Mesothelial cell of epicardium (in vitro differentiated cells): ENCODE measurements at places on chromosomes 13 and 19.

DNA sequence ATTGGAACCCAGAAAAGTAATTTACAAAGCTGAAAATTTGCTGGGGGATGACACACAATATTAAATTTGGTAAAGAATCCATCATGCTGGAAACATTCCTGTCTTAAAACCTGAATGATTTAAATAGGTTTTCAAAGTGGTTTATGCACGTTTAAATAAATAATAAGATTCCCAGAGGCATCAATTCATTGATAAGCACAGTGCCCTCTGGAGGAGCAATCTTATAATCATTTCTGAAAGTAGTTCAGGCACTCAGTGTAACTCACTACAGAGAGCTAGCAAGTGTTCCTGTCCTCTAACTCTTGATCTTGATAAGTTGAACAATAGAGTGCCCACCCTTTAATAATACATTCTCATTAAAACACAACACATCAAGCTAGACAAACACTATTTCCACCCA lies 43.5 kb upstream of the SHISA2 start:
- no peak for DNase-seq
- H3K4me1 ChIP-seq, result no peaks in the 10 kb centered on the region
- peaks cover 9% of the 10 kb centered on the region for H3K27me3 ChIP-seq

DNA sequence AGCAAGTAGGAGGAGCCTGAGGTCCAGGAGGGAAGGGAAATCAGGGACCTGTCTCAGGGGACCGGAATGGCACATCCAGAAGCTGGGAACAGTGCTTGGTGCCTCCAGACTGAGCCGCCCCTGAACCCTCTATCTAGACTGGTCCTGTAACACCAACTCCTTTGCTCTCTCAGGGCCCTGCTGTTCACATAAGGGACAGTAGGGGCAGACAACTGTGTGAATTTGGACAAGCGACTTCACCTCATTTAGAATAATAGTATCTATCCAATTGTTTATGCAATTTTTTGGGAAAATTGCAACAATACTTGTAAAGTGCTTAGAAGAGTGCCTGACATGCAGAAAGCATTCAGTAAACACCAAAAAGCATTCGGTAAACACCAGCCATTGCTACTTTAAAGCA lies 14.0 kb downstream of the SYMPK start:
- no peak overlapping the region for H3K4me3 ChIP-seq
- no peak overlapping the region for H3K27ac ChIP-seq
- no peak for DNase-seq
- peaks cover 44% of the 10 kb centered on the region for H3K36me3 ChIP-seq
- no peaks in the 10 kb centered on the region for H3K27me3 ChIP-seq
- H3K4me1 ChIP-seq, result no peaks in the 10 kb centered on the region

DNA sequence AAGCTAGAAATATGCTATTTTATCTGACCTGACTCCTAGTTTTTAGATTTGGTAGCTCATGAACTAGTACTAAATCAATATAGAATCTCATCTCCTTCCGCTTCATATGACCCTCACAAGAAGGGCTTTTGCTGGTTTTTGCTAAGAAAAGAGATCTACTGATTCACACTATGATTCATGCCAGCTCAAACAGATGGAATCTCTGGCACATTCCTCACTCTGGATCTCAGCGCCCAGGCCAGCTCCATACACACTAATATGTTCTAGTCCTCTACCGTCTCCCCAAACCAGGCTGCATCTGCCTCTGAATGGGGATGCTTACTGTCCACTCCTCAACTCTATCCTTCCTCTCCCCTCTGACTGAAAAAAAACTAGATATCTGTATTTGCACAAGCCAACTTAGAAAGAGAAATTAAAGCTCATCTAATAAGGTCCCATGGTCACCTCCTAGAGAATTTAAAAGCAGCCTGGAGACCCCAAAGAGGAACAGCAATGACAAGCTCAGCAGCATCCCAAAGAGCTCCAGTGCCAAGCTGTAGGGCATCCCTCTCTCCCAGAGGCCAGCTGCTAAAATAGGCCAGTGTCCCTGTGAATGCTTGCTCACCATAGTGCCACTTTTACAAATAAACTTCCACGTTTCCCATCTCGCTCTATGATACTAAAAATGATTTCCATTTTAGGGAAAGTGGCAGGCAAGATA lies 74.9 kb downstream of the LHFPL6 start:
- peaks cover 4% of the 10 kb centered on the region for H3K4me1 ChIP-seq
- no peak overlapping the region for H3K4me3 ChIP-seq
- peaks cover 1% of the 10 kb centered on the region for H3K36me3 ChIP-seq
- DNase-seq, result no peak

DNA sequence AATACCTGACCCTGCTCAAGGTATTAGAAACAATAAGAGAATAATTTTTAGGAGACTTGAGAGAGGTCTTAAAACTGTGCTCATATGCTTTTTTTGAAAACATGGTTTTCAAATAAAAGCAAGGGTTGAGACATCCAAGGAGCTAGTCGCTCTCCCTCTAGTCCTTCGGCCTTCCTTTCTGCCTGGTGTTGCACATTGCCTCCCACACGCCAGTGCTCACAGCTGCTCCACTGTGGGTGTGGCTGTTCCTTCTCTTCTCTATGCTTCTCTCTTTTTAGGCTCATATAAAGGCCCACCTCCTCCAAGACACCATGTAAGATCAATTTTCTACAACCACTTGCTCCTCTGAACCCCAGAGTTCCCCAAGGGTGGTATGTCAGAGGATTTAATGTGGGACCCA lies 352.6 kb downstream of the ENOX1 start:
- peaks cover 7% of the 10 kb centered on the region for H3K4me1 ChIP-seq
- H3K27me3 ChIP-seq, result no peaks in the 10 kb centered on the region
- no peak overlapping the region for H3K4me3 ChIP-seq
- no peaks in the 10 kb centered on the region for H3K36me3 ChIP-seq
- no peak for DNase-seq

- H3K36me3 ChIP-seq, result peaks cover 4% of the 10 kb centered on the region
- DNase-seq, result no peak
- no peak overlapping the region for H3K4me3 ChIP-seq
- H3K27me3 ChIP-seq, result no peaks in the 10 kb centered on the region
Observed at GRCh38 chr13:79171141-79172061, 234.7 kb downstream of the RBM26 start.

DNA sequence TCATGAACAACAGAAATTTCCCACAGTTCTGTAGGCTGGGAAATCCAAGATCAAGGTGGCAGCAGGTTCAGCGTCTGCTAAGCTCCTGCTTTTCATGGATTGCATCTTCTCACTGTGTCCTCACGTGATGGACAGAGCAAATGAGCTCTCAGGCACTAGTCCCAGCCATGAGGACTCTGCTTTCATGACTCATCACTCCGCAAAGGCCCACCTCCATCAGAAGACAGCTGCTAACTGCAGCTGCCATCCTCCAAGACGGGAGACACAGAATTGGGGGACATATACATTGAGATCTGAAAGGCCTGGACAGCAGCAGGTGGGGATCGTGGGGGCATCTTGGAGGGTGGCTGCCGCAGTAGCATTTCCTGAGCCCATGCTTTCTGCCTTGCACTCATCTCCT lies 44.4 kb upstream of the SPATA13 start:
- H3K36me3 ChIP-seq, result no peaks in the 10 kb centered on the region
- H3K27me3 ChIP-seq, result peaks cover 7% of the 10 kb centered on the region
- no peak for DNase-seq
- no peak overlapping the region for H3K4me3 ChIP-seq
- H3K27ac ChIP-seq, result no peak overlapping the region

GRCh38 chr19:23762884-23763711 lies 4.4 kb upstream of the ZNF681 start:
- H3K4me3 ChIP-seq, result peak overlapping the region; percentile 94
- peak; percentile 76 for DNase-seq

DNA sequence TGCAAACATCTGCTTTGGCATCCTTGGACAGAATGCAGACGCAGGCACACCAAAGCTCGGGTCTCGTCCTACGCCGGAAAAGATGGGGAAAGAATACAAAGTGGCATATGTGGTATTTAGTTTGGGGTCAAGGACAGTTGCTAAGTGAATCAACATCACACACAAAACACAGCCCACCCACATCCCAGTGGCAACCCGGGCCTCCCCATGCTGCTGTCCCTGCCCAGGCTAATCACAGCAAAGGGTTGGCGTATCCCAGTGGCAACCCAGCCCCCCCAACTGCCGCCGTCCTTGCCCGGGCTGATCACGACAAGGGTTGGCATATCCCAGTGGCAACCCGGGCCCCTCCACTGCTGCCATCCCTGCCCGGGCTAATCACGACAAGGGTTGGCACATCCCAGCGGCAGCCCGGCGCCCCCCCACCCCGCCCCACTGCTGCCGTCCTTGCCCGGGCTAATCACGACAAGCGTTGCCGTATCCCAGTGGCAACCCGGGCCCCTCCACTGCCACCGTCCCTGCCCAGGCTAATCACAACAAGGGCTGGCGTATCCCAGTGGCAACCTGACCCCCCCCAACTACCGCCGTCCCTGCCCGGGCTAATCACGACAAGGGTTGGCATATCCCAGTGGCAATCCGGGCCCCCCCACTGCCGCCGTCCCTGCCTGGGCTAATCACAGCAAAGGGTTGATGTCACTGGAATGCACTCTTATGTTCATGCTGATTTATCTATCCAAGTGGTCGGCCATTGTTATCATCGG lies 167.8 kb upstream of the SOX1 start:
- H3K27ac ChIP-seq, result no peak overlapping the region
- no peaks in the 10 kb centered on the region for H3K4me1 ChIP-seq
- no peak overlapping the region for H3K4me3 ChIP-seq
- no peak for DNase-seq
- H3K27me3 ChIP-seq, result peaks cover 70% of the 10 kb centered on the region

- no peak for DNase-seq
- H3K27ac ChIP-seq, result no peak overlapping the region
- H3K4me3 ChIP-seq, result no peak overlapping the region
- peaks cover 4% of the 10 kb centered on the region for H3K36me3 ChIP-seq
- H3K27me3 ChIP-seq, result no peaks in the 10 kb centered on the region
Observed at GRCh38 chr13:92966341-92966740, 260.3 kb upstream of the GPC6 start.

DNA sequence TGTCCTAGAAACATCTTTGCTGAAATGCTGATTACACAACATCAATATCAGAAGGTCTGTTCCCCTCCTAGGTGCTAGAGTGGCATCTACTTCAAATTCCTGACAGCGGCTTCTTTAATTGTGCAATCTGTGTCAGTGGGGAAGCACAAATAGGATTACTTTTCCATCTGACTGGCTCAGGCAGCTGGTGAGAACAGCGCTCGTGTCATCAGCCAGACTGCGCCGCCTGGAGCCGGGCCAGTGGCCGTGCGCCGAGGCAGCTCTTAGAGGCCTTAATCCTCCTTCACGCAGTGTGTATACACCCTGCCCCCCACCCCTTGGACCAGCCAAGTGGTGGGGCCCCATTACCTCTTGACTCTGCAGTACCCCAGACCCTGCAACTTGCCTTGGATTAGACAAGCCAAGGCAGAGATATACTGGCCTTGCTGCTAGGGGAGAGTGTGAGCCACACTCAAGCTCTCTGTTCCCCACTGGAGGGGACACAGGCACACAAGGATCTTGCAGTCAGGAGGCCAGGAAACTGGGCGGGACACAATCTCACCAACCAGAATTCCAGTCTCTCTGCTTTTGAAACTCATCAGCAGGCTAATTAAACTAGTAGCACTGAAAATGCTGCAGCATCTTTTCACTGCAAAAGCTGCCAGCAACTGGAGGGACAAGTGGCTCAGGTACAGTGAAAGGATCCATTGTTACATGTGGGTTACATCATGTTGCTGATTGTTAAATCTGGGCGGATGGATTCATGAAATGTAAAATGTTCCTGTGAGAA lies 48.9 kb upstream of the EPHX3 start:
- H3K27ac ChIP-seq, result peak overlapping the region; percentile 92
- no peak overlapping the region for H3K4me3 ChIP-seq
- H3K4me1 ChIP-seq, result peaks cover 73% of the 10 kb centered on the region
- no peaks in the 10 kb centered on the region for H3K36me3 ChIP-seq
- DNase-seq, result no peak

DNA sequence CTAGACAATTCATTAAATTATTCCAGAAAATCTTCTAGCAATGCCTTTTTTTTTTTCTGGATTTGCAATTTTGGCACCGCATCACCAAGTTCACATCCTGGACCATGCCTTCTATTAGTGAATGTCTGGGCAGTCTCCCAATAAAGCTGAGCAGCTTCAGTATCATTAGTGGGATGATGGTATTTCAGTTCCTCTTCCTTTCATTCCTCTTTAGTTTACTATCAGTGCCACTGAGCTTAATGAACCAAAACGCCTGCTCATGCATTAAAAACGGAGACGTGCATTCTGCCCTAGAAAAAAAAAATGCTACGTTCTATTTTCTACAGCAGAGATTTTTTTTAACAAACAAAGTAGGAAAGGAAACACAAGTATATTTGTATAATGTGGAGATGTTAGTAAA lies 343.0 kb downstream of the PCDH9 start:
- no peaks in the 10 kb centered on the region for H3K36me3 ChIP-seq

- no peak overlapping the region for H3K27ac ChIP-seq
- H3K36me3 ChIP-seq, result no peaks in the 10 kb centered on the region
- no peak overlapping the region for H3K4me3 ChIP-seq
- no peak for DNase-seq
Observed at GRCh38 chr19:35205733-35206323, 22.7 kb downstream of the FAM187B start.

GRCh38 chr13:29526741-29527140 lies 68.7 kb downstream of the SLC7A1 start:
- H3K27me3 ChIP-seq, result no peaks in the 10 kb centered on the region
- peaks cover 16% of the 10 kb centered on the region for H3K36me3 ChIP-seq
- no peak overlapping the region for H3K4me3 ChIP-seq
- peaks cover 6% of the 10 kb centered on the region for H3K4me1 ChIP-seq
- DNase-seq, result no peak

GRCh38 chr13:110536006-110536693 lies 25.4 kb downstream of the RAB20 start:
- no peaks in the 10 kb centered on the region for H3K36me3 ChIP-seq
- H3K4me3 ChIP-seq, result no peak overlapping the region
- H3K4me1 ChIP-seq, result peaks cover 19% of the 10 kb centered on the region
- no peak for DNase-seq
- H3K27ac ChIP-seq, result no peak overlapping the region

DNA sequence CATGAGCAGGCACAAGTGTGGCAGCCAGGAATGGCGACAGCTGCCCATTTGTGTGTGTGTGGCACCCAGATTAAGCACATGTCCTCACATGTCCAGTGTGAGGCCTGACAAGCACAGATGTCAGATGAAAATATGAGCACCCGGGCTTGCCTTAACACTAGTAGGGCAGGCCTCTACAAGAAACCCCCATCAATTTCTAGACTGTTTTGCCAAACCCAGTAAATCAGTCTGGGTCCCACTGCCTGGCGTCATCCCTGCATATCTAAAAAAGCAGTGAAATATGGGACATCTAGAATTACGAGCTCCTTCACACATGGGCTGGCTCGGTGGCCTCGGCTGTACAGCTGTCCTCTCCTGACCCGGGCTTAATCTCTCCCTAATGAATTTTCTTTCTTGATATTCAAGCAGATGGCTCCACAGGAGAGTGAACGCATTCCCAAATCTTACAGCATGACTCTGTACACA lies 432.7 kb downstream of the FOXO1 start:
- peak overlapping the region; percentile 39 for H3K27ac ChIP-seq
- H3K36me3 ChIP-seq, result no peaks in the 10 kb centered on the region
- no peak for DNase-seq
- H3K4me3 ChIP-seq, result no peak overlapping the region
